ENCODE measurements at places on chromosomes 16 and 17. TPM values are rescaled to one million over a fixed set of nuclear protein-coding genes. Genes with fewer than 3 reads are reported as not detected.

AANAT gene
- 0.34 TPM for total RNA-seq

CDH8 gene
- total RNA-seq, result 0.44 TPM

KRT39 gene
- not detected for total RNA-seq

FSCN2 gene
- 2.0 TPM for total RNA-seq

TBC1D3 gene
- not detected for total RNA-seq

MYH2 gene
- total RNA-seq, result not detected

CCDC57 gene
- total RNA-seq, result 28.3 TPM

COL1A1 gene
- total RNA-seq, result 4.5 TPM

MAP2K6 gene
- total RNA-seq, result 8.0 TPM

MT1M gene
- total RNA-seq, result not detected

CHST4 gene
- not detected for total RNA-seq

KRT12 gene
- total RNA-seq, result not detected

HOXB6 gene
- total RNA-seq, result 3.3 TPM

RASD1 gene
- total RNA-seq, result 1.2 TPM

ARHGAP23 gene
- total RNA-seq, result 42.1 TPM

CIBAR2 gene
- not detected for total RNA-seq

GRB7 gene
- 5.0 TPM for total RNA-seq

BORCS6 gene
- 8.9 TPM for total RNA-seq

RDM1 gene
- 3.7 TPM for total RNA-seq

TM4SF5 gene
- total RNA-seq, result 1.2 TPM

SCIMP gene
- total RNA-seq, result not detected

MYADML2 gene
- total RNA-seq, result not detected

CNTD1 gene
- total RNA-seq, result not detected

GAST gene
- total RNA-seq, result not detected

CORO6 gene
- 6.6 TPM for total RNA-seq

LGALS3BP gene
- 74.0 TPM for total RNA-seq

GAA gene
- total RNA-seq, result 61.1 TPM

LLGL2 gene
- 30.9 TPM for total RNA-seq

CLEC18A gene
- total RNA-seq, result 0.31 TPM

CLEC19A gene
- total RNA-seq, result not detected

Measured in A549 treated with ZK216348 at 1 μM for 4 hours (cell line).